ENCODE measurements at places on chromosomes 13 and 19.

GRCh38 chr13:113968463-113969310 is 5.2 kb downstream of the C13orf46 start:
- DNase-seq, result no peak

GRCh38 chr13:28505543-28506135 is 10.7 kb upstream of the FLT1 start:
- DNase-seq, result no peak

- no peak for DNase-seq
Observed at GRCh38 chr19:50402544-50403301, 16.0 kb upstream of the SPIB start.

- no peak for DNase-seq
Observed at GRCh38 chr13:38733146-38733545, 46.3 kb downstream of the FREM2 start.

DNA sequence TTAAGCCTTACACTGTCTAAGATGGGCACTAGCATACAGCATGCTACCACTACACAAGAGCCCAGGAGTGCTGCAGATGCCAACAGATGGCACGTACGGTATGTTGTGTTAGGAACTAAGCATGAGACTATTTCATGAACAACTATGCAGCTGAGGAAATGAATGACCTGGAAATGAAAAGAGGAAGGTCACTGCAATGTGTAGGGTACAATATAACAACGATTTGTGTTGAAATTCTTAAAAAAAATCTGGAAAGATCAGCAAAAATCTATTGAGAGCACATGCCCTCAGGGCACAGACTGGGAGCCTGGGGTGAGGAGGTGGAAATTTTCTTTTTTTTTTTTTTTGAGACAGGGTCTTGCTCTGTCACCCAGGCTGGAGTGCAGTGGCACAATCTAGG is 14.4 kb downstream of the HAUS8 start:
- no peak for DNase-seq

GRCh38 chr19:55348317-55349034 is 6.0 kb downstream of the COX6B2 start:
- DNase-seq, result no peak

GRCh38 chr13:43805681-43806128 is 18.9 kb upstream of the ENOX1 start:
- no peak for DNase-seq

- no peak for DNase-seq
Observed at GRCh38 chr19:536031-536880, 4.7 kb downstream of the CDC34 start.

GRCh38 chr13:60431108-60431700 is 34.2 kb downstream of the TDRD3 start:
- DNase-seq, result peak; percentile 78

GRCh38 chr13:112442483-112443090 is 66.4 kb downstream of the SPACA7 start:
- no peak for DNase-seq

DNA sequence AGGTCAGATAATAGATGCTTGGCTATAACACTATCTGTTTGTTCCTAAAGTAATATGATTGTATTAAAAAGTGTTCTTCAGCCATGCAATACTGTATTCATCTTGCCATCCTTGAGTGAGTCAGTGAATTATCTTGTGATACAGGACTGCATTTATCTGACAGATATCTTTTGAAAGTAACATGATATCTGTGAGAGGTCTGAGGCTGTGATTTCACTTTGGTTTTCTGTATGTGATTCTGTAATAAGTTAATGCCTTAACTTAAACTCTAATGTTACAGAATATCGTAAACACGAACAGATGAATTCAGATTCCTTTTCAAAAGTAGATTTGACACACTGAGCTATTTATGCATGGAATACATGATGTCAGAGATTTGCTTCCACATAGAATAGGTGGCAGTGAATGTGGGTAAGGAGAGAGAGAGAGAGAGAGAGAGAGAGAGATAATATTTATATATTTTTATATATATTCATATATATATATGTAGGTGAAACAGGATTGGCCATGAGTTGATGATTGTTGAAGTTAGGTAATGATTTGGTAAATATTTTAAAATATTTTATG is 97.9 kb upstream of the RNF113B start:
- DNase-seq, result no peak

GRCh38 chr19:57010541-57010940 is 109.2 kb upstream of the USP29 start:
- DNase-seq, result no peak
